ENCODE measurements at places on chromosomes 3 and 15.

DNA sequence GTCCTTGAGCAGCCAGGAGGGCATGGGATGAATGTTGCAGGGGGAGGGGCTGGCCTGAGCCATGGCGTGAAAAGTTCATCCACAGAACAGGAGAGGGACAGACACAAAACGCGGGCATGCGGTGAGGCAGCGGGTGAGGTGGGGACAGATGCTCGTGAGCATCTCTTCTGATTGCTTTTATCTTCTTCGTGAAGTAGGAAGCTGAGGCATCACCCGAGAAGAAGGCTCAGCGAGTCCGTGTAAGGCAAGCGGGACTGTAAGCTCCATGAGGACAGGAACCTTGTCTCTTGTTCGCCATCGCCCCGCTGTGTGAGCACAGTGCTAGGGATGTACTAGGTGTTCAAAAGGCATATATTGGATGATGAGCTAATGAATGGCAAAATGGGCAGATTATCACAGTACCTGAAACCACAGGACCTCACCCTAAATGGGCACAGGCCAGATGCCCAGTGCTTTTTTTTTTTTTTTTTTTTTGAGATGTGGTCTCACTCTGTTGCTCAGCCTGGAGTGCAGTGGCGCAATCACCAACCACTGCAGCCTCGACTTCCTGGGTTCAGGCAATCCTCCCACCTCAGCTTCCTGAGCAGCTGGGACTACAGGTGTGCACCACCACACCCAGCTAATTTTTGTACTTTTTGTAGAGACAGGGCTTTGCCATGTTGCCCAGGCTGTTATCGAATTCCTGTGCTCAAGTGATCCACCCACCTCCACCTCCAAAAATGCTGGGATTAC, 46.8 kb downstream of the CPN2 start:
- no peak for DNase-seq

- no peak for DNase-seq
Observed at GRCh38 chr3:27125821-27126501, 243.2 kb downstream of the NEK10 start.

DNA sequence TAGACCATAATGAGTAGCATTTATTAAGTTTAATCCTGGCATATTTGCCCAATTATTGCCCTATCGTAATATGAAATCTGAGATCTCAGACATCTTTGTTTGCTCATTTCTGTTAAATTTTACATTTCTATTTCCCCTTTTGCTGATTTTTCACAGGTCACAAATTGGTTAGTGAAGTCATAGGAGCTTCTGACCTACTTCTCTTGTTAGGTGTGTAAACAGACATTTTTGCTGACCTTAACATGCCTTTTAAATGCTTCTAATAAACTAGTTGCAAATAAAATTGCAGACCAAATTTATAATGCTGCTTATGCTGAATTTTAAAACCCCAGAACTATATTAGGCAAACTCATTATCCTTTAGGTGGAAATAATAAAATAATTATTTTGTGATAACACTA, 24.6 kb downstream of the OPA1 start:
- DNase-seq, result no peak

DNA sequence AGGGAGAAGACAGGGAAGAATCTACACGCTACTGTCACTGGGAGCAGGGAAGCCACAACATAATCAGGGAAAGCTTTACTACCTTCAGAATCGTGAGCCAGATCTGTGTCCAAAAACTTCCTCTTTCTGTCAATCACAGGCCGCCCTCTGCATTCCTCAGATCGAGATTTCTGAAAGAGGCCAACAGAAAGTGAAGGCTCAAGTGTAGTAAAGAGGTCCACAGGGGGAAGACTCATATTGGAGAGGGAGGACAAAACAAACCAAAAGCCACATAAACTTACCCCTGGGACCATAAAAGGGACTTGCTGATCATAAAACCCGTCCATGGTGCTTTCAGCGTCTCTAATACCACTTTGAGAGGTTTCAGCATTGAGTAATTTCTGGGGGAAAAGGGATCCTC, 3.3 kb downstream of the ETV5 start:
- DNase-seq, result no peak

GRCh38 chr15:71591057-71591456, 219.3 kb upstream of the NR2E3 start:
- DNase-seq, result no peak

DNA sequence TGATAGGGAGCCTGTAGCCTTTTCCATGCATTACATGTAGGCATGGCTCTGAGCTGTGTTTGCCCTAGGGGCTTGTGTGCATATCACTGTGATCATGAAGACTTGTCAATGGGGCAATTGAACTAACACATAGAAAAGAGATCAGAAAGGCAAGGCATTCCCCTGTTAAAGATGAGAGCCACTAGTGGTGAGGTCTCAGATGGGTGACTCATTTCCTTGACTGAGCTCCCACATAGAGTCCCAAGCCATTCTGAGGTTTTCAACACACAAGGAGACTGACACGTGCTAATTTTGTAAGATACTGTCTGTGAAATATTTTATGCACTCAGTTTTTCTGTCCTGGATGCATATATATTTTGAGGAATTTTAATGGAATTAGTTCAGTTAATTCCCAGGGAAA, 53.8 kb downstream of the SAMMSON start:
- DNase-seq, result no peak

DNA sequence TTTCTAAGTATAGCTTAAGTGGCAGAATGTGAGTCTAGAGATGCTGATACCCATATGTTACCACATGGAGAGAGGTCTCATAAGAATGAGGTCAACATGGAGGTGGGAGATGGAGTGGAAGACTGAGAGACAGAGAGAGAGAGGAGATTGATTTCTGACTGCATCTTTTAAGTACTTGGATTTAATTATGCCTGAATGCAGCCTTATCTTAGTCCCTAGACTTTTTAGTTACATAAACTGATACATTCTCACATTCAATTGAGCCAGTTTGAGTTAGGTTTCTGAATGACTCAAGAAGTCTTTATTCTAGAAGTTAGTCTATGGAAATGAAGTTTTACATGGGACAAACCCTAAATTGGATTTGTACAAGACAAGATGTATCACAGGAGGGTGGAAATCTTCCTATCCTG, 58.5 kb upstream of the TNFSF10 start:
- no peak for DNase-seq

DNA sequence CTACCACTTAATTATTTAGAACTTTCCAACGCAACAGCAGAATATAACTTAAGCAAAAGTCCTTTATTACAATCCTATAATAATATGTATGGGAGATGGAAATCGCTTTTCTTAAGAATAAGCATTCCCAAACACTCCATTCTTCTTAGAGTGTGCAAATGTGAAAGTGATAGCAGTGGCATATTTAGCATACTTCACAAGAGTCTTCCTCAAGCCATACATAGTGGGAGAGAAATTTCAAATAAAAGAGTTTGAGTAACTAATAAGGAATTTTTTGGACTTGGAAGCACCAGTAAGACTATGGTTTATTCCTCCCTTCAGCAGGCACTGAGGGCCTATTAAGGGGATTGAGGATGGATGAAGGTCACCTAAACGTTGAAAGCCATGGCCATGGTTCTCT, 22.1 kb upstream of the BNC1 start:
- DNase-seq, result no peak

DNA sequence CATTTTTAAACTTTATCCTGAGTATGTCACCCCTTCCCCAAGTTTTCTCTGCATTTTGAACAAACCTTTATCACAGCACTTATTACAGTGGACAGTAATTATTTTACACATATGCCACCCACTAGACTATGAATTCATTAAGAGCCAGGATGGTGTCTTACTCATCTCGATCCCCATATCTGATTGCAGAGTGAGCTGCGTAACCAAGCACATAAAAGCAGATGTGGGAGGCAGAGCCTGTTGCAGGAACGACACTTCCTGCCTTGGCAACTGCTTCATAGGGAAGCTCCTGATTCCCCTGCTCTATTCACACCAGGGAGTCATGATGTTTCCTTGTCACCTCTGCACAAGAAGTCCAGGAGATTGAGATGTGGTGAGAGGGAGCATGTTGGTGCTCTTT, 91.1 kb downstream of the MINAR1 start:
- no peak for DNase-seq

DNA sequence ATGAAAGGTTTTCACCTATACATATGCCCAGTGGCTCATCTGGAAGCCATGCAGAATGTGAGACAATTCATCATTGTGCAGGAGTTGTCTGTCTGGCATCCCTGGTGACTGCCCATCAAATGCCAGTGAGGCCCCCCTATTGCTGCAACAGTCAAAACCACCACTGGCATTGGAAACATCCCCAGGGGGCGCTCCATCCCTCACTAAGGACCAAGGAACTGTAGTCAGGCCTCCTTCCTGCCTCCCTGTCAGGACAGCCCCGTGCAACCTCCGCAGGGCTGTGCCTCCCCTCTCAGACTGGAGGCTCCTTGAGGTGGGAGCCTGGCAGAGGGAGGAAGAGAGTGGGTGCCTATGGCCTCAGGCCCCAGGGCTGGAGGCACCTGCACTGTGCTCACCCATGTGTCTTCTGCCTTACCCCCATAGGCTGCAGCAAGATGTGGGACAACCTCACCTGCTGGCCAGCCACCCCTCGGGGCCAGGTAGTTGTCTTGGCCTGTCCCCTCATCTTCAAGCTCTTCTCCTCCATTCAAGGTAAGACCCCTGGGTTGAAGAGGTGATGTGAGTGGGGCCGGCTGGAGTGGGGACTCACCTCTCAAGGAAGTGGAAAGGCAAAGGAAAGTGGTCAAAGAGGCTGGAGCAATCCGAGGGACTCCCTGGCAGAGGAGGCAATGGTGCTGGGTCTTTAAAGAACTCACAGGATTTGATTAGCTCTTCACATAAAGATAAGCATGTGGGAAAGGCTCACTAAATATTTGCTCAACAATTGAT, 16.5 kb downstream of the VIPR1 start:
- DNase-seq, result no peak

DNA sequence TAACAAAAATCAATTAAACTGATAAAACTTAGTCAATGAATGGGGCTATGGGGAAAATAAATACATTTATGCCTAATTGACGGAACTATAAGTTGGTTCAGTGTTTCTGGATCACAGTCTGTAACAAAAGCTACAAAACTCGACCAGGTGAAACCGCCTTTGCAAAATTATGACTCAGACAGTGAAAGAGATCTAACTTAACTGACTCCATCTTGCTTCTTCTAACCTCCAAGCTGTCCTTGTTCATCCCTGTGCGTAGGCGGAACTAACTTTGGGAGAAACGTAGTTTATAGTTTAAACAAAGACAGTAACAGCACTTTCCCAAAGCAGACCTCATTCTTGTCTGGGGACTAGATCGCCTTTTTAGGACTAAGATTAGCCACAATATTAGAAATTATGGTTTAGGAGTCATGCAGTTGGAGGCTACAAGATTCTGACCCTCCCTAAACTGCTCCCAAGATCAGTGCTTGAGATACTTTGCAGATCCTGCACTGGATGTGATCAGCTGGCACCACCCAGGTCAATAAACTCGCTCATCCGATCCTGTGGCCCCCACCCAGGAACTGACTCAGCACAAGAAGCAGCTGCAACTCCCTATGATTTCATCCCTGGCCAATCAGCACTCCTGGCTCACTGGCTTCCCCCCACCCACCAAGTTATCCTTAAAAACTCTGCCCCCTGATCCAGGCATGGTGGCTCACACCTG, 7.2 kb upstream of the MFGE8 start:
- DNase-seq, result no peak

DNA sequence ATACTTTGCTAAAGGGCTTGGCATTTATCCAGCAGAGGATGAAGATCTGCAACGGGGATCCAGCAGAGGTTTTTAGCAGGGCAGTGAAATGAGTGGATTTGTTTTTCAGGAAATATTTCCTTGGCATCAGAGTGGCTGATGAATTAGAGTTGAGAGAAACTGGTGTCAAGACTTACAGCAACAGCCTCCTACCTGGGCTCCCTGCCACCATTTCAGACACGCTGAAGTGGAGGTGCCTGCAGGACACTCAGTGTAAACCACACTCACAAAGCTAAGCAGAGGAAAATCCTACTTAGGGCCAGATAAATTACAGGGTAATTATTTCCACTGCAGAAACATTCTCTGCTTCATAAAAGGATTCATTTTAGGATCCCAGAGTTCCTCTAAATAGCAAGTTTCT, 519.7 kb downstream of the FGF12 start:
- no peak for DNase-seq

DNA sequence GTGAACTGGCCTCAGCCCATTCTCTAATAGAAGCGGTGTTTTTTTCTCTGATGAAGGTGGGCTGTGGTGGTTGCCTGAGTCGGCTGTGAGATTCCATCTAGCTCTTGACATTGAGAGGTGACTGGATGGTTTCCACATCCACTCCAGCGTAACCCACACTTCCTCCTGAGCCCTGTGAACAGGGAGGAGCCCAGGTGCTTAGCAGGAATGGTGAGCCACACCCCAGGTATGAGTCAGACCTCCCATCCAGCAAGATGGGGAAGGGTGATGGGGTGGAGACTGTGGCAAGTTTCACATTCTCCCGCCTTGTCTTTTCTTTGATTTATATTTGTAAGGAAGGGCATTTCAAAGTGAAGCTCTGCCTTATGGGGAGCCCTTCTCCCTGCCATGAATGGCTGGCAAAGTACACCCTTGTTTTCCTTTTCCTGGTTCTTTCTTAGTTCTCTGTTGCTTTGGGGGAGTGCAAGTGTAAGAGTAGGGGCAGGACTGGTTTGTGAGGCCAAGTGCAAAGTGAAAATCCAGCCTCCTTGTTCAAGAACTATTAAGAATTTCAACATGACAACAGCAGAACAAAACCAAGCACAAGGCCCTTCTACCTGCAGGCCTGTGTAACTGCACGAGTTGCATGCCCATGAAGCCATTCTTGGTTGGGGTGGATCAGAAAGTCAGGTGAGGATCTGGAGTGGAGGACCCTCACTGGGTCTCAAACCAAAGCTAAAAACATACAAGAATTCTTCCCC, 4.6 kb upstream of the TPRG1 start:
- DNase-seq, result no peak

DNA sequence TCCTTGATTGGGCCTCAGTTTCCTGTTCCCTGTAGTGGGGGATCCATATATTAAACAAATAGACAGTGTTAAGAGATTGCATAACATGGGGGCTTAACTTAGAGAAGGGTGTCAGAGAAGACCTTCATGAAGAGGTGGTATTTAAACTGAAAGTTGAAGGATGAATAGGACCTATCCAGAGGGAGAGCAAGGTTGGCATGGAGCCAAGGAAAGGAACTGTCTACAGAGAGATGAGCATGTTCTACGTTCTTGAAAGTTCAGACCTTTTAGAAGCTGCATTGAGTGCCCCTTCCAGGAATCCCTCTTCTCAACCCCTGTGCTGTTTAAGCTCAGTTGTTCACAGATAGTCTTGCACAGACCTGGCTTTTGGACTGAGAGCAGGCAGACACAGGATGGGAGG, 2.4 kb downstream of the HTD2 start:
- DNase-seq, result no peak

GRCh38 chr15:61175024-61175423, 54.1 kb downstream of the RORA start:
- no peak for DNase-seq

GRCh38 chr3:67856718-67857117, 202.3 kb upstream of the SUCLG2 start:
- no peak for DNase-seq

GRCh38 chr3:11600501-11601282, 43.0 kb downstream of the VGLL4 start:
- DNase-seq, result peak; percentile 93

Measured in AG09319 (cell line).